Melanocyte of skin (primary cell): ENCODE measurements at places on chromosomes 4 and X. TPM values are rescaled to one million over a fixed set of nuclear protein-coding genes. Genes with fewer than 3 reads are reported as not detected.

The USP38 gene
- 23.4 and 26.9 TPM in 2 replicates for total RNA-seq

The TSPAN7 gene
- 0.34 and 0.36 TPM in 2 replicates for total RNA-seq

The TRIM60 gene
- total RNA-seq, result not detected in 2 replicates

The MAGIX gene
- total RNA-seq, result 2.2 and 3.1 TPM in 2 replicates

The RPL10 gene
- 927 and 1,193 TPM in 2 replicates for total RNA-seq

The CCNA2 gene
- total RNA-seq, result 71.4 and 84.9 TPM in 2 replicates

The HDX gene
- 6.2 and 8.0 TPM in 2 replicates for total RNA-seq

The GAGE13 gene
- total RNA-seq, result not detected in 2 replicates

The RAB41 gene
- total RNA-seq, result not detected in 2 replicates

The HPGD gene
- total RNA-seq, result 7.7 and 23.0 TPM in 2 replicates

The ATP2B3 gene
- total RNA-seq, result not detected in 2 replicates

The DCHS2 gene
- total RNA-seq, result not detected in 2 replicates

The RPA4 gene
- 0.69 and 2.9 TPM in 2 replicates for total RNA-seq

The CCSER1 gene
- 0.33 and 3.5 TPM in 2 replicates for total RNA-seq

The USP26 gene
- total RNA-seq, result not detected in 2 replicates

The MAGEA3 gene
- total RNA-seq, result not detected in 2 replicates

The SCML1 gene
- total RNA-seq, result 13.0 and 18.5 TPM in 2 replicates

The TMEM33 gene
- 99.6 and 105 TPM in 2 replicates for total RNA-seq

The COL4A5 gene
- total RNA-seq, result 1.4 and 4.7 TPM in 2 replicates

The CWH43 gene
- total RNA-seq, result not detected in 2 replicates

The XK gene
- total RNA-seq, result under 0.01 TPM in 2 replicates

The CXCL11 gene
- 0.69 and 0.73 TPM in 2 replicates for total RNA-seq

The GSX2 gene
- total RNA-seq, result not detected in 2 replicates
